Activated T-helper 1 cell treated with Interleukin-2 at 50 U/mL for 16 hours (primary cell): ENCODE measurements at places on chromosomes 11 and 22.
A peak's percentile ranks its signal among the peaks of the same experiment; 100 is the strongest.

GRCh38 chr11:8768625-8769333 lies 86.2 kb downstream of the RPL27A start:
- DNase-seq, result no peak

GRCh38 chr11:83156144-83156995 lies 561 bp upstream of the PCF11 start:
- DNase-seq, result peak; percentile 95

GRCh38 chr11:45755281-45755859 lies 49.6 kb upstream of the SLC35C1 start:
- no peak for DNase-seq

DNA sequence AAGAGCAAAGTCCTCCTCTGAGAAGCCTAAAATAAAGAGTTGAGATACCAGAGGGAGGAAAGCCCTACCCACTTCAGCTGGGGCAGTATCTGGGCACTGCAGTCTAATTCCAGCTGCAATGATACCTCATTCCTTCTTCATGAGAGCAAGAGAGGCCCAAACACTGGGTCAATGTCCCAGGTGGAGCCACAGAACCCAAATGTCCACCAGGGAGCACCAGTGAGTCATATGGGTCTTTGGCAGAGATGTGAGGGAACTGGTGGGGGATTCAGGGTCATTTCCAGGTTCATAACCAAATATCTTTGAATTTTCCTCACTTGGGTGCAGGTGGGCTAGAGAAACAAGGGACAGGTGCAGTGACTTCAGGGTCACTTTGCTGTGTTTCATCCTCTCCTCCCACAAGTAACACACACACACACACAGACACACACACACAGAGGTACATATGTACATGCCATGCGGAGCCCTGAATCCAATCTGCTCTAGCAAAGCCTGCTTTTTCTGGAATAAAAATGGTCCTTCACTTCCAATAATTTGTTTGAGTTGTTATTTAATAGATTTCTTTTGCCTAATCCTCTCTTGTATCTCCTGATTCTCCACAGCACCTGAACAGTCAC lies 585.4 kb downstream of the SOX6 start:
- no peak for DNase-seq

GRCh38 chr11:2256951-2257700 lies 13.3 kb downstream of the ASCL2 start:
- DNase-seq, result no peak

DNA sequence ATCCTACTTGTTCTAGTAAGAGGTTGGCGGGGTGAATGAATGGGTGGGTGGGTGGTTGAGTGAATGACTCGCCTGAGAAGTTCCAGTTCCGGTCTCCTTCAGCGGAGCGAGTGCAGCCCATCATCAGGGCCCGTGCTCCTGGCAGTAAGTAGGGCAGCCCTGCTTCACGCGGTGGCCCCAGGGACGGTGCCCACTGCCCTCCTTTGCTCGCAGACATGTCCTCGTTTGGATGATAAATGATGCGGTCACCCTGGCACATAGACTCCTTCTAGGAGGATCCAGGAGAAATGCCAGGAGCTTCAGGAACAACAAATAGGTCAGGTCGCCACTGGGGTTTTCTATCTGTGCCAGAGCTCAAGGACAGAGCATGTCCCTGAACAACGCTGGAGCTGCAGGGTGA lies 370.8 kb downstream of the CTTN start:
- DNase-seq, result no peak

DNA sequence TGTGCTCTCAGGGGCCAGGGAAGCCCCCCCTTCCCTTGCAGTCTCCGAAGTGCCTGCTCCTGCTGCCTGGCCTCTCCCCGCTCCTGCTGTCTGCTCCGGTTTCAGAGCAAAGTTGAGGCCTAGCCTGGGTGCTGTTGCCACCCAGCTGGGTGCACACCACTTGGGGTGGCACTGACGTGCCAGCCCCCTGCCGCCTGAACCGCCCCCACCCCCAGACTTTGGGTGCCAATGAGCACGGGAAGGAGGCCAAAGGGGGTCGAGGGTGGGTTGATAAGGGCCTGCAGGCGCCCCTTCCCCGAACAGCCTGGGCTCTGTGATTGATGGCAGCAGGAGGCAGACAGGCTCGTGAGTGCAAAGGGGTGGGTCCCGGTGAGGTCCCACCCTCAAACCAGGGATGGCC lies 48.2 kb downstream of the EMSY start:
- no peak for DNase-seq

DNA sequence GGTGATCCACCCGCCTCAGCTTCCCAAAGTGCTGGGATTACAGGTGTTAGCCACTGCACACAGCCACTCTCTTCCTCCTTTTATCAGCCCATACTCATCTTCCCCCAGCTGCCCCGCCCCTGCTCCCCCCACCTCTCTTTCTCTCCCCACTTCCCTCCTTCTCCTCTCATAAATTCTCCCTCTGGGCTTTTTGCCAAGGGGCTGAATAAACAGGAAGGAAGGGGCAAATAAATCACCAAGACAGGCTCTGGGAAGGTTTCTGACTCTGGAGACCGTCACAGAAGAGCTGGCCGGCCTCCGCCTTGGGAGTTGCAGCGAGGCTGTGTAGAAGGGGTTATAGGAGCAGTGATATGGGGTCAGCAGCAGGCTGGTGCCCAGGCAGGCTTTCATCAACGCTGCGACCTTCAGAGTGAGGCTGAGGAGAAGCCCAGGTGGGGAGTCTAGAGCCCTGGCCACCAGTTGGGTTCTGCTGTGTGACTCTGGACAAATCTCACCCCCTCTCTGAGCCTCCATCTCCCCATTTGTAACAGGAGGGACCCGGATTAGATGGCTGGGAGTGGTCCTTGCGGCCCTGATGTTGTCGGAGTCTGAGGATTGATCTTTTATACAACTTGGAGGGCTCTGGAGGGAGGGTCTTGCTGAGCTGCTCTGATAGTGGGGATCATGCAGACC lies 62.6 kb upstream of the RASD2 start:
- no peak for DNase-seq

GRCh38 chr11:42249956-42250355 lies 790.5 kb upstream of the LRRC4C start:
- no peak for DNase-seq

- DNase-seq, result no peak
These were observed 1086.1 kb downstream of the BRD1 start for GRCh38 chr22:48741540-48741939.

- peak; percentile 44 for DNase-seq
These were observed 20.6 kb downstream of the APOBEC3H start for GRCh38 chr22:39117585-39118191.

GRCh38 chr11:2779499-2779980 lies 79.7 kb upstream of the KCNQ1OT1 start:
- no peak for DNase-seq

GRCh38 chr11:120749395-120749794 lies 237.8 kb downstream of the GRIK4 start:
- no peak for DNase-seq

GRCh38 chr22:50183141-50183971 lies 2.4 kb upstream of the TRABD start:
- DNase-seq, result no peak

DNA sequence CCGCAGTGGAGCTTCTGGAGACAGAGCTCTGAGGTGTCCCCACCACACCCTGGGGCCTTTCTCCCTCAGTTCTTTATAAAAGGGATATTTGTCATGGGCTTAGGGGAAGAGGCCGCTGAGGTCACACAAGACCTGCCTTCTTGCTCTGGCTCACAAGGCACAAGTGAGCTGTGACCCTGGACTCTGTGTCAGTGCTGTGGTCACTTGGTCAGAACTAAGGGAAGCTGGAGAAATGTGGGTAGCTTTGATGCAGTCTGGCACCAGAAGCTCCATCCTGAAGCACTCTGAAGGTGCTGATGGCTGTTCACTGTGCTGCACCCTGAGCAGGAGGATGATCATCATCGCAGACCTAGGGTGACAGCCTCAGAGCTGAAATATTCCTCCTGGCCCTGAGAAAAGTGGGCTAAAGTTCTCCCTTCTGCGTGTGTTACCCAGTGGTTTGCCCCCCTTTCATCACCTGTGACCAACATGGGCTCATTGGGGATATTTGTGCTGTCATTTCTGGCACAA lies 28.1 kb upstream of the VPREB1 start:
- no peak for DNase-seq

- no peak for DNase-seq
These were observed 42.2 kb downstream of the NUP98 start for GRCh38 chr11:3755151-3755550.

GRCh38 chr11:82883853-82884252 lies 16.4 kb downstream of the PRCP start:
- DNase-seq, result no peak

DNA sequence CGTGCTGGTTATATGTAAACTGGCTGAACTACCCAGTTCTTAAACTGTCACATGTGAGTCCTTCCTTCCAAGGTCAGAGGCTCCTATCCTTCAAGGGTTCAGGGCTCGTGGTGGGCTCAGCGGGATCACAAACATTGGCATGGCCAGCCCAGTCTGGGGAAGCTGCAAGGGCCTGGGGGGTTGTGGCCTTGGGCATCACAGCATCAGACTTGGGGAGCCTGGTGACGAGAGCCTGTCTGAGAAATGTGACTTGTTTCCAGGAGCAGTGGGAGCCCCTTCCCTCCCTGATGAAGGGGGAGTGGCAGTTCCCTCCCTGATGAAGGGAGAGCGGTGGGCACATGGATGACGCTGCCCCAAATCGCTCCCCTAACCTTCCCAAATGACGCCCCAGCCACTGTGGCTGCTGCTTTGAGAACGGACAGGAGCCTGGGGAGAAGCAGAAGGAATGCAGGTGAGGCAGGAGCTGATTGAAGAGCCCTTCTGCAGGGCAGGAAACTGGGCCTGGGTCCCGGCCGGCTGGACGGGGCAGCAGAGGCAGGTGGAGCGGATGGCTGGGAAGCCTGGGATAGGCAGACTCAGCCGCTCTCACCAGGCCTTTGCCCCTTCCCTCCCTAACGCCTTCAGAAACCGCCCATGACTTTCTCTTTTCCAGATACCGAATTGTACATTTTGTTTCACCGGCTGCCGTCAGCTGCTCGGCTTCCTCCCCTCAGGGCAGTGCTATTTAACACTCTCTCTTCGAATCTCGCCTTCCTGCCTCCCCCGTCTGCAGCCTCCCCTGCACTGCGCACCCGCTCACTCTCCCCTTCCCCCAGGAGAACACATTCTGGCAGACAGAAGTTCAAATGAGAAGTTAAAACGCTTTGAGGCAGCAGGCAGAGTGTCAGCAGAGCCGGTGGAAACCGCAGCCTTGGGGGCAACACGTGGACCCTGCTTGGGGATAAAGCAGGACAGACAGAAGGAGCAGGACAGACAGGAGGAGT lies 1486.7 kb downstream of the BRD1 start:
- no peak for DNase-seq
